ENCODE measurements at places on chromosomes 12 and 14.

- DNase-seq, result no peak
Measured at GRCh38 chr14:36424478-36425102, 95.4 kb downstream of the NKX2-1 start.

GRCh38 chr12:49027846-49028555 lies 9.4 kb upstream of the PRKAG1 start:
- DNase-seq, result no peak

DNA sequence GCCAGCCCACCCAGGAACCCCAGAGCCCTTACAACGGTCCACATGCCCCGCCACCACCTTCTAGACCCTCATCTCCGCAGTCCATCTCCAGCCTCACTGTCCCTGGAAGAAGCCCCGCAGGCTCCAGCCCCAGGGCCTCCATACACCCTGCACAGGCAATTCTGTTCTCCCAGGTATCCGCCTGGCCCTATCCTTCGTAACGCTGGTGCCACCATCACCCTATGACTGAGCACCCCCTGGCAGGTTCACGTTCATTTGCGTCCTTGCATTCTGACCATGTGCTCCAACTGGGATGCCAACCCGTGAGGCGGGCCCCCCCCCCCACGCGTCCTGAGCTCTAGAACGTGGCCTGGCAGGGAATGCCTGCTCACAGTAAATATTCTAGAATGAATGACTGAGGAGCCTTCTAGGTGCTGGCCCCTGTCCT lies 675 bp upstream of the SCARB1 start:
- no peak for DNase-seq

DNA sequence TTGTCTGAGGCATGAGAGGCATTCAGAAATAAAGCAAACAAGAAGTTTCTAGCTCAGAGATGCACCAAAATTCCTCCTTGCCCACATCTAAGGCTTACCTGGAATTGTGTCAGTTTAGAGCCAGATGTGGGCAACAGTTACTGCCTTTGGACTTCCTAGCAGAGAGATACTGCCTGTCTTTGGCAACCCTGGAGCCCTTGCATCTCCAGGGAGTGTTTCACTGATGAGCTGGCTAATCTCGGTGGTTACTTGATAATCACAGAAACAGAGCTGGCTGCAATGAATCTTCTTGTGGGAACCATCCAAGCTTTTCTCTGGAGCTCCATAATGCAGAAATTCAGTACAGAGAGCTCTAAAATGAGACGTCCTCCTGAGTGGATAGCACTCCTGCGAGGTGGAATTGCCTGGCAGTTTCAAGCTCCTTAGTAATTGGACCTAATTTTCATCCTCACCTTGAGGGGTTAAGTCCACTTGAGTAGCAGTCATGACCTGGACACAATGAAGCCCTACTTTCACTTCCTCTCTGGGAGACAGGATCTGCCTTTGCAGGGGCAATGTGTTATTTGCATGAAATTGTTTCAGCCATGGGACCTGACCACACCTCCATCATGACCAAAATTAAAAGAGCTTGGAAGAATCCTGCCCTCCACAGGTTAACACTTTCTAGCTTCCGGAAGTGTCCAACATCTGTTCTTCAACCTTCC lies 108.8 kb upstream of the ARHGAP5 start:
- no peak for DNase-seq

GRCh38 chr14:44649061-44649460 lies 142.0 kb upstream of the FSCB start:
- no peak for DNase-seq

DNA sequence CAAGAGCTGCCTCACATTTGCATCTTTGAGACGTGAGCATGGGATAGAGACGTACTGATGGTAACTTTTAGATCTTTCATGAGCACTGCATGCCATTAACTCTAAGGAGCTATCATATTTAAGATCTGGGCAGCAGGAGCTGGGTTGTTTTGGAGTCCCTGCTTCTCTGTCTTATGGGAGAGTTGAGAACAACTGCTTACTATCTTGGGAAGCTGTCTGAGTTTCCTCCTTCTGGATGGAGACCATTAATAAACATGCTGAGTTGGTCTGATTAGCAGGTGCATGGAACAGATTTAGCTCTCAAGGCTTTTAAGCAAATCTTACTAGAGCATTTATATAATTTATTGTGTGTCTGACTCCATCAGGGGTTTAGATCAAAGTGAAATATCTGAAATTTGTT lies 119.3 kb upstream of the CCDC198 start:
- no peak for DNase-seq

- DNase-seq, result peak; percentile 6
Measured at GRCh38 chr12:11880381-11880780, 190.4 kb upstream of the BCL2L14 start.

GRCh38 chr14:89911010-89911919 lies 43.3 kb downstream of the EFCAB11 start:
- DNase-seq, result no peak

GRCh38 chr14:23202001-23202400 lies 18.5 kb upstream of the SLC7A8 start:
- DNase-seq, result no peak

DNA sequence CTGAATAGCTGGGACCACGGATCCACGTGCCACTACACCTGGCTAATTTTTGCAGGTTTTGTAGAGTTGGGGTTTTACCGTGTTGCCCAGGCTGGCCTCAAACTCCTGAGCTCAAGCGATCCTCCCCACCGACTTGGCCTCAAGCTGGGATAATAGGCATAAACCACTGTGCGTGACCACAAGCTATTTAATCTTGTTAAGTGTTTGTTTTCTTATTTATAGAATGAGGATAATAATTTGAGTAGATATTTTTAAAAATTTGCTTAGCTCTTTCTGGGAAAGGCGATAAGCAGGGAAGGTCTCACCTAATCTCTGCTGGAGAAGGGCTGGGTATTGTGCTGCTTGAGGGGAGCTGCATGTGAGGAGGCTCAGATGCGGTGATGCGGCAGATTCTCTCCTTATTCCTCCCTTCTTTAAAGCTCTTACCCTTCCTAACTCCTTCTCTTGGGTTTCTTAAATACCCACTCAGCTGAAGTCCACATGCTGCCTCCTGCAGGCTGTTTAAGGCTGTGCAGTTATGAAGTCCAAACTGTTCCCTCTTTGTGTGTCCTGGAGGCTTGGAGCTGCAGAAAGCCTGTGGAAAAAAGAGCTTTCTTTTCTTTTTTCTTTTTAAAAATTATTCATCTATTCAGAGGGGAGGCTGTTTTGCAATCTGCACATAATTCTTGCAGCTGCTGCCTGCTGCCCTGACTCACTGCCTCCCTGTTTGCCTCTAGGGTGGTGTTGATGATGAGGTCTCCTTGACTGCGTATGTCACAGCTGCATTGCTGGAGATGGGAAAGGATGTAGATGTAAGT lies 37.9 kb downstream of the A2ML1 start:
- DNase-seq, result peak; percentile 36

DNA sequence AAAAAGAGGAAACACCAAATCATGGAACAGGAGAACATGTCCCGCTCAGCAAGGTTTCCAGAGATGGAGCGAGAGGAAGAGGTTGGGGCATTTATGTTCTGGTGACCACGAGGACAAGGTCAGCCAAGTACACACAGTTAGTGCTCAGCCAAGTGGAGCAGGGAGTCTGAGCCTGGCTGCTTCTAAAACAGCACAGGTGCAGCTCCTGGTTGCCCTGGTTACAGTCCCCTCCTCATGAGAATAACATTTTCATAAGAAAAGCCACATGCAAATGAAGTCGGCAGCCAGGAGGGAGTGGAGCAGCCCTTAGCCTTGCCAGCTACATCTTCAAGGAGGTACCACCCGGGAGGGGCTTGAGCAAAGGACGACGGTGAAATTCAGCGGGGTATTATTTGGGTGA lies 81.8 kb downstream of the NOS1 start:
- no peak for DNase-seq

DNA sequence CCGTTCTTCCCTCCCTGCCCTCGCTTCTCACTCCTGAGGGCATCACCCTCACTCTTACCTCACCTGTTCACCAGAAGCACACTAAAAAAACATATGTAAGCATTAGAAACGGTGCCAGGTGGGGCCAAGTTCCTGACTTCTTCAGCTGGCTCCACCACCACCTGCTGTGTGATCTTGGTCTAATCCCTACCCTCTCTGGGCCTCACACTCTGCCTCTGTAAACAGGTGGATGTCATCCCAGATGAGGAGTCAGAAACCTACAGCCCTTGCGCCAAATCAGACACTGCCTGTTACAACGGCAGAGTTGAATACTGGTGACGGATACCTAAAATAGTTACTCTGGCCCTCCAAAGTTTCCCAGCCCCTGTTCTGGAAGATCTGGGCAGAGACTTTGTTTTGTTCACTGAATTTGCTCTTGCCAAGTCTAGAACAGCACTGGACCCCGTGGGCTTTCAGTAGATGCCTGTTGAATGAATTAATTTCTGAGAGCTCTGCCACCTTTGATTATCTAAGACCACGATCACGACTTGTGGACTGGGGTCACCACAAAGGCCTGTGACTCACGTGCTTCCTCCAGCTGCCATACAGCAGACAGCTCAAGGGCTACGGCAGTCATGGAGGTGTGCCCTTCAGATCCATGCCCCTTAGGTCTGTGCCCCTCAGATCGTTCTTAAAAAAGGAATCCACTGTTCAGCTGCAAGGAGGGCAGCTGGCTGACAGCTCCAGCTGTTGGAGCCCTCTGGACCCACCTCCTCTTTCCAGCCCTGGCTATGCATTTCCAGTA lies 71.9 kb downstream of the GSC start:
- DNase-seq, result no peak

GRCh38 chr12:91240386-91241095 lies 57.9 kb upstream of the DCN start:
- no peak for DNase-seq

DNA sequence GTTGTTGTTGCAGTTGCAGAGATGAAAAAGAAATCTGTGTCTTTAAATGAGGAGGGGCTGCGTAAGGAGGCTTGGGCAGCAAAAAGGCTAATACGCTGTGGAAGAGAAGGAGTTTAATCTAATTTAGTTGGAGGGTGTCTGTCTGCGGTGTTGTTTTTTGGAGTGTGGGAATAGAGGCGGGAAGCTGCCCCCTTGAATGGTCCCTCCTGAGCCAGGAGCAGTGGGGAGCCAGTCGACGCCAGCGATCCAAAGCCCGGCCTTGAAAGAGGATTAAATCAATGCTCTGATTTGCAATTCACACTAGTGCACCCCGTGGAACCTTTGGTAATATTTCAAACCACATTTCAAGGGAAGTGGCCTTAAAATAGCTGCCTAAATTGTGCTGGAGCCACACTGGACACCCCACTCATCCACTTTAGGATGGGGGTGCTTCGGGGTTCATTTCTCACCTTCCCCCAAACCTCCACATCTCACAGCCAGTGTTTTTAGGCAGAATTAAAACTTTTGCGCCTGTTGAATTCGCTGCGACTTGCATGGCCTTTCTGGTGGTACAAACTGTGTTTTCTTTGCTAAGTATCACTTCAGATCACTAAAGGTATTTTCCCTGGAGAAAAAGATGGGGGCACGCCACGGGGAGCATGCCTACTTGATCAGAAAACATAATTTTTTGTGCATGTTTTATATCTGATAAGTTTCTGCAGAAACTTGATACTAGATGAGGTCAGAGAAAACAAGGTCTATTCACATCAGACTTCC lies 4.1 kb upstream of the FZD10 start:
- no peak for DNase-seq

DNA sequence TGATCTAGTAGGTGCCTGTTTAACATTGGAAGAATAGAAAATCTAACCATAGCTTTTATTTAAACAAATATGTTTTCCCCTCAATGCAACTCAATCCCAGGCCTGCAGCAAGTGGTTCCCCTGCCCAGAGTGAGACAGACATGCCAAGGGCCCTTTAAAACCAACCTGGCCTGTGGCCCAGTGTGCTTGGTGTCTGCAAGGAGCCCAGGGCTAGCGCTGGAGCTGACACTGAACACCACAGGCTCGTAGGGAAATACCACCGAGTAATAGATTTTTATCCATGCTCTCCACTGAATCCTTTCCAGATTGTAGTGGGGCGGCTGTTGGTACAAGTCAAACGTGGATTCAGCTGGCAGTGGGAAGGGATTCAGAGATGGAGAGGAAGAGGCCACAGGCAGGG lies 95.6 kb upstream of the NRXN3 start:
- DNase-seq, result no peak

GRCh38 chr12:131049549-131050339 lies 96.0 kb downstream of the ADGRD1 start:
- DNase-seq, result no peak

- DNase-seq, result no peak
Measured at GRCh38 chr14:31360919-31361662, 59.3 kb downstream of the HEATR5A start.

DNA sequence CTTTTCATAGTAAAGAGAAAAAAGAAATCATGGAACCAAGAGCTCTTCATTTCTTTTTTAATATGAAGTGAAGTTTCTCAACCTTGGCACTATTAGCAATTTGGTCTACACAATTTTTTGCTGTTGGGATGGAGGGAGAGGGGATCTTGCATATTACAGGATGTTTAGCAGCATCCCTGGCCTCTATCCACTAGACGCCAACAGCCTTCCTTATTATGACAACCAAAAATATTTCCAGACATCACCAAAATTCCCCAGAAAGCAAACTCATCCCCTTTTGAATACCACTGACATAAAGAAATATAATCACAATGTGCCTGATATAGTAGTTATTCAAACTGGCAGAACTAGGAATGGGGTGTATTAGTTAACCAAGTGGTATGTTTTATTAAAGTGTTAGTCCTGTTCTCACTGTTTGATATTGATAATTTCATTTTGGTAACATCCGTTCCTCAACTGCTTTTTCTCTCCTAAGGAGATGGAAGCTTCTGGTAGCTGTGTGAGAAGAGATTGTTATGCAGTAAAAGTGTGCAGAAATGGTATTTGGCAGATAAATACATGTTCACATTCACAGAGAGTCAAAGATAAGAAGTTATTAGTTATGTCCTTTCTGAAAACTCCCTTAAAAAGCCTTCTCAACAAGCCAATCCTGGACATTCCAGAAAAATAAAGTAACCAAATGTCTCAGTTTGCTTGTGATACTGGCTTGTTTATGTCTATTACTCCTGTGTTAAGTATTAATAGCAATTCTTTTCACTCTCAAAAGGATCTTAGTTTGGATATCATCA lies 699.9 kb downstream of the C12orf50 start:
- no peak for DNase-seq

DNA sequence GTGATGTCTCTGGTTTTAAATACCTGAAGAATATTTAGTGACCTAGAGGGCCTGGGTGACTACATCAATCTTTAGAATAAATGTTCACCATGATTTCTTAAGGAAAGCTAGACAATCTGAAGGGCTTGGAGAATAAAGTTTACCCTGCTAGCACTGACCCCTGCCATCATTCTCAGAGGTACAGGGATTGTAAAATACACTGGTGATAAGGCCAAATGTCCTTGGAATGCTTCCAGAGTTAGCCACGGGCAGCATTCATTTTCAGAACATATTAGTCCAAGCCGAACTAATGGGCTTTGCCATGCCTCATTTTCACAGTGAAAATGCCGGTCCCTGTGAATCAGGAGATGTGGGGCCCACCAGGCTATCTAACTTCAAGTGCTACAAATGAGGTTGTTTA lies 1381.7 kb upstream of the SEL1L start:
- no peak for DNase-seq

DNA sequence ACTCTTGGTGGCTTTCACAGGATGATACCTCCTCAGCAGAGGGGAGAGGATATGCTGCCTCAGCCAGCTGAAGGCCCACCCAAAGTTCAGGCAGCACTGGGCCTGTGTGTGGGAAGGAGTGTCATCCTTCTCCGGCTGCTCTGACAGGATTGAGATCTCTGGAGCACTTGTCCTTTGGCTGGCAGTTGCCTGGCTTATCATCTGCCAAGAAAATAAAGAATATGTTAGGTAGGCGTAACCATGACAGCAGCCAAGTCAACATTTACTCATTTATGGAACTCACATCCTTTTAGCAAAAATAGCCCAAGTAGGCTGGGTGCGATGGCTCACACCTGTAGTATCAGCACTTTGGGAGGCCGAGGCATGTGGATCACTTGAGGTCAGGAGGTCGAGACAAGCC lies 68.5 kb downstream of the PPFIBP1 start:
- DNase-seq, result no peak
